HTR-8/SVneo (cell line): ENCODE measurements at places on chromosomes 1 and 21.

- DNase-seq = no peak
Measured at GRCh38 chr1:71014178-71014579, 33.4 kb downstream of the PTGER3 start.

DNA sequence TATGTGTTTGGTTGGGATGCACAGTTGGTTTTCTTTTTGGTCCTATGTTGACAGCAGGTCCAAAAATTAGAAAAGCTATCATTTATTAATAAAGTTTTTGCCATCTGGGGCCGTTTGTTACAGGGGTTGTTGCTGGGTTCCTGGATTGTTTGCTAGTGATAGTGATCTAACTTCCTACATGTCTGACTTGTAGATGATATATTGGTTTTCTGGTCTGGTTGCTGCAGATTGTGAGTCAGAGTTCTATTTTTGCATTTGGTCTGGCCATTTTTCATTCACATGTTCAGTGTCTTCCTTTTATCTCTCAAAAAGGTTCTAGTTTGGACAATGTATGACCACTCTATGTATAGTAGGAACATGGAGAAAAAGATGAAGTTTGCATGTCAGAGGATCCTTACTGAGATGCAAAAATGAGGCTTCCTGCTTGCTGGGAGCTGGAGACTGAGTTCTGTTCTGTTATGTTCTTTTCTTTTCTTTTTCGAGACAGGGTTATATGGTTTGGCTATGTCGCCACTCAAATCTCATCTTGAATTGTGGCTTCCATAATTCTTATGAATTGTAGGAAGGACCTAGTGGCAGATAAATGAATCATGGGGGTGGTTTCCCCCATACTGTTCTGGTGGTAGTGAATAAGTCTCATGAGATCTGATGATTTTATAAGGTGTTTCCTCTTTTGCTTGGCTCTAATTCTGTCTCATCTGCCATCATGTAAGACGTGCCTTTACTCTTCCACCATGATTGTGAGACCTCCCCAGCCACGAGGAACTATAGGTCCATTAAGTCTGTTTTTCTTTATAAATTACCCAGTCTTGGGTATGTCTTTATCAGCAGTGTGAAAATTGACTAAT lies 4.2 kb upstream of the NVL start:
- DNase-seq = no peak

GRCh38 chr1:208874915-208875314 lies 630.7 kb upstream of the PLXNA2 start:
- no peak for DNase-seq

DNA sequence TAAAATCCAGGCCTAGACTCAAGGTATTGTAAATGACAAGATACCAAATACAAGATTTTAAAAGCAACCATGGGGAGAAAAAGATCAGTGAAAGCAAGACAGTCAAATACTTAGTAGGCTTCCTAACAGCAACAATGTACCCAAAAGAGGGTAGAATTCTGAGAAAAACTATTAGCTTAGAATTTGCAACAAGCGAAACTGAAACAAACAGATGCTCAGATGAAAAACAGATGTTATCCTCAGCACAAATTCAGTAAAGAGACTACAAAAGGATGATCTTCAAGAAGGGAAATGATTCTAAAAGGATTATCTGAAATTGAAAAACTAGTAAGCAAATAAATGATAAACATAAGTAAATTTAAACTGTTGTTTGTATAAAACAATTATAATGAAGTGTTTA lies 40.0 kb downstream of the PDC start:
- DNase-seq = no peak

DNA sequence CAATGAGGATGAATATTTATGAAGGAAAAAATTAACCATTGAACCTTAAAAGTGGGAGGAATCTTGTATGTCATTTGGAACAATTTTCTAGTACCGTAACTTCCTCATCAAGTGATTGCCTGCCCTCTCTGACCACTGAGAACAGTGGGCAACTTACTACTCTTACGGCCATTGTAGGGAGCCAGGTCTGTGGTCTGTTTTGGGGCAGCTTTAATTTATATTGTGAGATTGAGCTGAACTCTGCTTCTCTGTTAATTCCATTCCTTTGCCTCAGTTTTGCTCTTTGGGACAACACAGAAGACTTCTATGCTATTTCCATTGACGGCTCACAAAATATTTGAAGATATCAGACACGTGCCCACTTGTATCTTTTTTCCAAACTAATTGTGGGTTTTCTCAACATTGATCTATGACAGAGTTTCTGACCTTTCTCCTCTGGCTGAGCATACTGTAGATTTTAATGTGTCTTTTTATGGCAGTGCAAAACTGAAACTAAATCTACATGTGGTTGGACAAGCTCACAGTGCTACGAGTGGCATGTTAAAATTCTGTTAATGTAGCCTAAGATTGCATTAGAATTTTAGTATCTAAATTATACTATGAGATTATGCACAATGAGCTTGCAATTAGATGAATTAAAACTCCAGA lies 27.8 kb upstream of the ZNF281 start:
- no peak for DNase-seq
